NCI-H2171 (cell line): ENCODE measurements at places on chromosomes 13 and 19.

GRCh38 chr13:30616927-30617314 lies 799 bp upstream of the USPL1 start:
- DNase-seq = peak; percentile 11

DNA sequence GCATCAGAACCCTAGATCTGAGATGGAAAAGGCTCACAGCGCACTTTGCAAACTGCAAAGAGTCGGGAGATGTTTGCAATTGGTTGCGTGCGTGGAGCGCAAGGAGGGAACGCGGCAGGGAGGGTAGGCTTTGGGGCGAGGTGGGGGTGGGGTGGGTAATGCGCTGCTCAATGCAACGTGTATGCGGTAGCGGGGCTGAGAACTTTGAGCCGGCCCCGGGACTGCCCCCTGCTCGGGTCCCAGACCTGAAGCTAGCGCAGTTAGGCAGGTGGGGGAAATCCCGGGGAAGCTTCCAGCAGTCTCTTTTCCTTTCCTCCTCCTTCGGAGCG lies 971 bp downstream of the FOSB start:
- no peak for DNase-seq

DNA sequence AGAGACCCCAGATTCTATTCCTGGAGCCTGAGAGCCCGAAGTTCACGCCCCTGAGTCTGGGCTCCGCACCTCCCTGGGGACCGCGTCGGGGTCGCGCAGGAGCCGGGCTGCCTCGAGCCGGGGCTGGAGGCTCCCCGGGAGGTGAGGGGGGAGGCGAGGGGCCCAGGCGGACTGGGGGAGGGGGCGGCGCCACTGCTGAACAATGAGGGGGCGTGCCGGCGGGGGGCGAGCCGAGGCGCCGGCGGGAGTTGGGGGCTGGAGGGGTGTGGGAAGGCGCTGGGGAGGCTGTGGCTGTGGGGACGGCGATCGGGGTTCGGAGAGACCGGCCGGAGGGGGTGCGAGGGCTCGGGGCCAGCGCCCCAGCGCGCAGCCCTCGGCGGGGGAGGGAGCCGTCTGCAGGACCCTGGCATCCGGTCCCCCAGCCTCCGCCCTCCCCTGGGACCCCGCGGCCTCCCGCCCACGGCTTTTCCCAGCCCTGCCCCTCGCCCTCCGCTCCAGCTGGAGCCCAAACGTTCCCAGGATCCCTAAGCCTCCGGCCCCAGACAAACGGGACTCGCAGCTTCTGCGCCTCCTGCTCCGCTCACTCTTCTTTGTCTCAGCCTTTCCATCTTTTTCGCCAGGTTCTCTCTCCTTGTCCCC lies 922 bp downstream of the PLEKHG2 start:
- peak; percentile 73 for DNase-seq

- no peak for DNase-seq
These were observed 208.6 kb upstream of the PRR20A start for GRCh38 chr13:56932104-56932503.

DNA sequence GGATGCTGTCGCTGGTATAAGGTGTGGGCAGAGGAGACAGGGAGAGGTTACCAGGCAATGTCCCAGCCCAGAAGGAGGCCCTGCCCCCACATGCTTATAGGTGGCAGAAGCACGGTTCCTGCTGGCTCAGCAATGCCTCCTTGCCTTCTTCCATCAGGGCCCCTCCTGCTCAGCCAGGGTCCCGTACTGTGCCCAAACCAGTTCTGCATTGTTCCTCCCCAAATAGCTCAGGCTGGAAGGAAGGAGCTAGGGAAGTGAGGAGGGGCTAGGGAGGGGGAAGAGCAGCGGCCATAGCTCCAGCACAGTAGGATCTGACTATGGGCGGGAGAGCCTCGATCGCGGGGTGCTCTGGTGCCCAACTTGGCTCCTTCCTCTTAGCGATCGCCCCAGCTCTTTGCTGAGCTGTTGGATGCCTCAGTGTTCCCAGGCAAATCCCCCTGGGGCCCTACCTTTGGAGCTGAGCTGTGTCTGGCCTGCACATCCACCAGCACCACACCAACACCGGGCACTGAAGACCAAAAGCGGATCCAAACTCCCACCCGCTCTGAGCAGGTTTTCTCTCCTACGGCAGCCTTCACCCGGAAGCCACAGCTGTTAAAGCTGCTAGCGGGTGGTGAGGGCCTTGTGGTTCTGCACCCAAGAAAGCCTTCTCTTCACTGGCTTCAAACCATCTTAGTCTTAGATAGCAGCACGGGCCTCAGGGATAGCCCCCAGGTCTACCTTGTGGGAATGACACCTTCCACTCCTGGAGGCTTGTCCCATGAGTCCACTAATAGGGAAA lies 32.1 kb upstream of the PEPD start:
- DNase-seq = no peak

DNA sequence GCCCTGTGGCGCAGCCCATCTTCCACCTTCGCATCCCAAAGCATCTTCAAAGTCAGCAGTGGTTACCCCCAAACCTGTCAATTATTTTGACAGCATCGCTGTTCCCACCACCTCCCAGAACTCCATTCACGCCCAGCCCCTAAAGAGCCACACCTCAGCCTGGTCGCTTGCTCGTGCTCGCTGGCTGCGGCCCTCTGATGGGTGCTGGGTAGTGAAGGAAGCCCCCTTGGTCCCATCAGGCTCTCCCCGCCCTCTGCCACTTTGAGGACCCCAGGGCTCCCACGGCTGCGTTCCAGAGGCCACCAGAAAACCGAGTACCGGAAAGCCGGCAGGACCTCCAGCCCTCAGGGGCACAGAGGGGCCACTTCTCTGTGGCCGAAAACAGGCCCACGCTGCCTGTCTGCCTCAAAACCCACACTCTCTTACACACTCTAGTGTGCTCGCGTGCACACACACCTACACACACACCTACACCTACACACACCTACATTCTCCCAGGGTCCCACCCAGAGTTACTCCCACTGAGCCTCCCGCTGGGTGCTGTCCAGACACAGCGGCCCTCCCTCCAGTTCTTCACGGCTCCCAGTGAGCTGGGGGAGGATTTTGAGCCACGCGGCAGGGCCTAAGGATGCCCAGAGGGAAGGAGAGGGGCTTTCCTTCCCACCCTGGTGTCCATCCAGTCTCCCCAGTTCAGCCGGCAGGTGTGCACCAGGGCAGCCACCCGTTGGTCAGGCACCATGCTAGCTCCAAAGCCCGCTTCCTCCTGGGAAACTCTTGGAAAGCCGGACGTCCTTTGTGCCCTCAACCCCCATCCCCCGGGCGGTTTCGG lies 1.9 kb downstream of the VSTM2B start:
- DNase-seq = no peak

GRCh38 chr13:61916483-61916882 lies 500.8 kb upstream of the PCDH20 start:
- DNase-seq = no peak

- DNase-seq = no peak
These were observed 612.1 kb downstream of the TBC1D4 start for GRCh38 chr13:74869846-74870245.

- DNase-seq = no peak
These were observed 487.8 kb downstream of the DACH1 start for GRCh38 chr13:71378961-71379905.

- DNase-seq = no peak
These were observed 1322.7 kb downstream of the UQCRFS1 start for GRCh38 chr19:27890206-27890605.

DNA sequence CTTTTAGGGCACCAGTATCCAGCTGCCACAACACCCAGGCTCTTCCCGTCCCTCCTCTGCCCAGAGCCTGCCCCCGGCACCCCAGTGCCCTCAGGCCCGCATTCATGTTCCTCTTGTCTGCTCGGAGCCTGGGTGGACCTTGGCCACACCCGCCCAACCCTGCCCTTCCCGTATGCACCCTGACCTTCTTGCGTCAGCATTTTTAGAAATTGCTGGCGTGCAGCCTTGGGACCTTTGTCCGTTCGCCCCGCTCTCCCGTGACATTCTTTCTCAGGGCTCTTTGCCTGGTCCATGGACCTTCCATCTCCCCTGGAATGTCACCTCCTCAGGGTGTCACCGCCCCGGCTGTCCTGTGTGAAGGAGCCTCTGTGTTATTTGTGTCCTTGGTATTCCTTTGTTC lies 7.6 kb downstream of the NUCB1 start:
- no peak for DNase-seq

- no peak for DNase-seq
These were observed 39.0 kb downstream of the C1QTNF9 start for GRCh38 chr13:24348385-24348784.

DNA sequence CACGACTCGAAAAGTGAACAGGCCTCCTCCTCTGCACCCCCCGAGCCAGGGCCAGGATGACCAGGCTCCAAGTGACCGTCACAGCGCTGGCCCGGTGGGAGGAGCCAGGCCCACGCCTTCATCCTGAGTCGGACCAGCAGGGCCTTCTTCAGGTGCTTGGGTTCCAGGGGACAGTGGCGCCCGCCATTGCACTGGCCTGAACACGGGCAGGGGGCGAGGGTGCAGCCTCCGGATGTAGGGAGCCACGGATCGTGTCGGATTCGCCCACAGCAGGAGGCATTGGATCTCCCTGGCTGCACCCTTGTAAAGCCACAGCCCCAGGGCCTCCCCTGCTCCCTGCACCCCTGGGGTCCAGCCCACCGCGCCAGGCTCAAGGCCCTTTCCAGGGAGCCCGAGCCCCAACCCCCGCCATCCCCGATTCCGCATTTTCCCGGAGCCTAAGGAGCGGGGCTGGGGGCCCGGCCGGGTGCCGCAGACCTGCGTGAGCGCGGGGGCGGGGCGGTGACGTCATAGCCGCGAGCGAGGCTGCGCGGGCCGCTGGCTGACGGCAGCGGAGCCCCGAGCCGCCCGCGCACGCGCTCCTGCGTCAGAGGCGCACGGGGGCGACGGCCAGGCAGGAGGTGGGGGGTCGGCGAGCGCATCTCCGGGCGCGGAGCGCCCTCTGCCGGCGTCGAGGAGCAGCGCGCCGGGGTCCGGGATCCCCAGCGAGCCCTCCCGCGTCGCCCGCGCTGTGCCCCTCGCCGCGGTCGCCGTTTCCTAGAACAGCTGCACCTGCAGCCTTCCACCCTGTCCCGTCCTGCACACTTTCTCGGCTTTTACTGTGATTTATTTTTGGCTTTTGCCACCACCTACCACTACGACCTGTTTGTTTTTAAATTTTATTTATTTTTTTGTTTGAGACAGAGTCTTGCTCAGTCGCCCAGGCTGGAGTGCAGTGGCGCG lies 1.5 kb upstream of the ATP5F1D start:
- peak; percentile 89 for DNase-seq

- no peak for DNase-seq
These were observed 2.3 kb upstream of the EPHX3 start for GRCh38 chr19:15234431-15235130.
